CD4-positive, CD25-positive, alpha-beta regulatory T cell (primary cell): ENCODE measurements at places on chromosomes 2 and 18. TPM values are rescaled to one million over a fixed set of nuclear protein-coding genes. Genes with fewer than 3 reads are reported as not detected.

DNA sequence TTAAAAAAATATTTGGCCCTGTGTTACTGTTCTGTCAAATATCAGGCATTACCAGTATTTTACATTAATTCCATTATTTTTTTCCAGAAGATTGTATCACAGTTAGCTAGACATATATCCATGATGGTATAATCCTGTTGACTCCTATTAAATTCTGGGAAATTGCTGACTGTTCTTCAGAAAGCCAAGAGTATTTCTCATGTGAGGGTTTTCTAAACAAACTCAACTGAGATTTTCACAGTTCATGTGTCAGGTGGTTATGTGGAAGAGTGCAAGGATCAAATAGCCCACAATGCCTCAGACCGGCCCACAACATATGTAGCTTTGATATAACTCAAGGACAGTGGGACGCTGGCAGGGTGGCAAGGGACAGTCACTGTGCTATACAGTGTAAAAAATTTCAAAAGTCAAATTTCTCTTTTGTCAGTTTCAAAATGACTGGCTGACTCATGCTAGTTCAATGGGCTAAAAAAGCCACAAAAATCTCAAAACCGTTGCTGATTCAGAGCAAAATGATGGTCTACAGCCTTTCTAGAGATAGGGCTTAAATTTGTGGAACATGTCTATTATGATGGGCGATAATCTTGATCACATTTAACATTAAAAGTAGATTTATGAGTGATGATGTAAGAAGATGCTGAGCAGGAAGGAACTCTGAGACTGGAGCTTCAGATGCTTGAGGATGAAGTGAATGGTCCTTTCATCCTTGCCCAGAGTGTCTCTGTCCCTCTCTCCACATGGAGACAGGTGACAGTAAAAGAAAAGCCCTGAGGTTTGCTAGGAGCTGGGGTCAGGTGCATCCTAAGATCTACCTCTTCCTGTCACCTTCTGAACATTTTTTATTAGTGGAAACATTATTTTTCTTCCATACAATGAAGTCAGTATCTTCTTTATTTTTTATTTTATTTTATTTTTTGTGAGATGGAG is 175.8 kb upstream of the PIEZO2 start:
- no peak for DNase-seq

The GREB1 gene
- polyA plus RNA-seq = 0.11 TPM

The LINC00305 gene
- not detected for polyA plus RNA-seq

DNA sequence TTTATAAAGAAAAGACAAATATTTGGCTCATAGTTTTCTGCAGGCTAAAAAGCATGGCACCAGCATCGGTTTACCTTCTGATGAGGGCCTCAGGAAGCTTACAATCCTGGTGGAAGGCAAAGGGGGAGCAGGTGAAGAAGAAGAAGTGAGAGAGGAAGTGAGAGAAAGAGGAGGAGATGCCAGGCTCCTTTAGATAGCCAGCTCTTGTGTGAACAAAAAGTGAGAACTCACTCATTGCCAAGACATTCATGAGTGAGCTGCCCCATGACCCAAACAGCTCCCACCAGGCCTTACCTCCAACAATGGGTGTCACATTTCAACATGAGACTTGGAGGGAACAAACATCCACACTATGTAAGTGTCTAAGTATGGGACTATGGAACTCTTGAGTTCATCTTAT is 14.3 kb downstream of the CCDC150 start:
- DNase-seq = no peak

DNA sequence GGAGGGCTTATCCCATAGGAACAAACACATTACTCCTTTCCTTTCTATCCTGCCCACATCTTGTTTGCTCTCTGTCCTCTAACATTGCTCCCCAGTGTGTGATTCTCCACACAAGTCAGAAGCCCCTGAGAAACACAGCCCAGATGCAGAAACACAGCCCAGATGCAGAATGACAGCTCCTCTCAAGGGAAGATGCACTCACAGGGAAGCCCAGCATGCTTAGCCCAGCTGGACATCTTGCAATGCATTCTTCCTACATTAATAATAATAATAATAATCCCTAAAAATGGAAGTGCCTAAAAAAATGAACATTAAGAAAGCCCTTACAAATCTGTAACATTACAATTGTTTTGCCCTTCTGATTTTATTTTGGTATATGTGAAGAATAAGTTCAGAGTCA is 172.1 kb downstream of the CBLN2 start:
- no peak for DNase-seq

DNA sequence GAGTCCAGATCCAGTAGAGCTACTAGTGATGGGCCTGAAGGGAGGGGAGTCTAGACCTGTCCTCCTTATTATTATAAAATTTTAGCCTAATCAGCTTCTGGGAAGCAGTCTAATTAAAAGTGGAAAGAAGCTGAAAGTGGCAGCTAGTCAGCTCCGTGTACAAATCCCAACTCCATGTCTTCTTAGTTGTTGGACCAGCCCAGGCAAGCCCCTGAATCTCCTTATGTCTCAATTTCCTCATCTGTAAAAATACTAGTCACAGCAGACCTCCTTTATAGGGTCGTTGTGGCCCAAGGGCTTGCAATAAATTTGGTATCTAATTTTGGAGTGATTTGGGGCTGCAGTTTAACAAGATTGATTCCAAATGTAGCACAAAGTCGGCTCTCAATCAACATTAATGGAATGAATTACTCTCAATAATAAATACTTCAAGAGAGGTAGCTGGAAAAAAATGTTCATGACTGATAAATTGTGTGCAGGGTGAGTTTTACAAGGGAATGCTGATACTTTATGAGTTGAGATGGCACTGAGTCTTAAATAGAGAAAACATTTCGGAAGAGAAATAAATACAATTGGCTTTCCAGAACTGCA is 118.3 kb upstream of the NDUFV2 start:
- DNase-seq = no peak

The PAX3 gene
- not detected for polyA plus RNA-seq

DNA sequence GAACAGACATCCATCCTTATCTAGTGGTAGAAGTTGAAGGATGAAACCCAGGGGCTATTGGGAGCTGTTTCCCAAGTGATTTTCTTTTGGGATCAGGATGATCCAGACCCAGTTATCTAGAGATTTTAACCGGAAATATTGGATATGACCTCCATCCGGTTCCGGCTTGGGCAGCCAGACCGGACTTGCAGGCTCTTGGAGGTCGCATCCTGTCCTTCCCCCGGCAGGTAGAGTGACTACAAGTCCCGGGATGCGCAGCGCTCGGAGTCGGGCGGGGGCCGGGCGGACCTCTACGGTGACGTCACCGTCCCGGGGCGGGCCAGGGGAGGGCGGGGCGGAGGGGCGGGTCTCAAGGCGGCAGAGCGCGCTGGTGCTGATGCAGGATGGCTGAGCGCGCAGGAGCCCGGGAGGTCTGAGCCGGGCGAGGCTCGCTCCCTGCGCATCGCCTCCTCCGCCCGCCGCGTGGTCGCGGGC is at the start of gene KIF5C:
Gene KIF5C, plus strand, starts transcription at position 360 of the 474 bp plus-strand sequence. CDS start 391 bp downstream, outside the sequence.
- DNase-seq = peak; percentile 92

DNA sequence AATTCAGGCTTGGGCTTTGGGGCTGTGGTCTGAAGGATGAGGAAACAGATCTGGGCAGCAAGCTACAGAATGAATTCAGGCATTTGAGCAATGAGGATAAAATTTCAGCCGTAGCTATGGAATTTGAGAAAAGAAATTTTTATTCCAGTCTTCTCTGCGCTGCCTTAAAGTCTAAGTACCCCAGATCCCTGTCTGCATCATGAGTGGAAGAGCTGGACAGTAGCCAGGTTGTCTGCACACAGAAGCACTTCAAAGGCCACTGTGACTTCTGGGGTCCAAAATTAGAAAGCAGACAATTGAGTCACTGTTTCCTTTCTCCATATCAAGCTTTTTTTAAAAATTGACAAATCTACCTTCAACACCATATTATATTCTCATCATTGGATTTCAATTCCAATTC is 787.6 kb upstream of the GCFC2 start:
- no peak for DNase-seq

The VIT gene
- not detected for polyA plus RNA-seq

GRCh38 chr2:234814374-234814773 is 137.4 kb upstream of the SH3BP4 start:
- no peak for DNase-seq

DNA sequence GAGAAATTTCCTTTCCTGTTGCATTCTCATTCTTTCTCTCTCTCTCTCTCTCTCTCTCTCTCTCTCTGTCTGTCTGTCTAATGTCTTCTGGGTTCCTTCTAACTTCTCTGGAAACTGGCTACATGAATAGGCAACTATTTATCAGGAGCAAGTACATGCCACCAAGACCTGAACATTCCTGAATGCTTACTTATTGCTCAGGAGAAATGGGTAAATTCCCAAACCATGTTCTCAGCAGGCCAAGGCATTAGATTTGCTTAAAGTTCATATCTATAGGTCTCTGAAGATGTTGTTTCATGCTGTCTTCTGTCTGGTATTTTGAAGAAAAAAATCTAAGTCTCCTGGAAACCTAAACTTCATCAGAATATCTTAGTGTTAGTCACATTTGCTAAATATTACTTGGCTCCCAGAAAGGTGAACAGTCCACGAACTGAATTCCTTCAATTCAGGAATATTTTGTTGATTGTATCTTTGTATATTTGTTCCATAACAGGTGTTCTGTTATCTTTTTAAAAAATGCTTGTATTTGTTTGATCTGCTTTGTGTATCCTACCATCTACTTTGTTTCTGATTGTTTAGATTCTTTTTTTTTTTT is 77.2 kb upstream of the FIGN start:
- no peak for DNase-seq

The PUM2 gene
- 18.2 TPM for polyA plus RNA-seq

GRCh38 chr2:235535423-235536130 is 41.7 kb downstream of the AGAP1 start:
- no peak for DNase-seq

The ORMDL1 gene
- polyA plus RNA-seq = 86.5 TPM

GRCh38 chr2:191846515-191847476 is at the start of gene CAVIN2:
TSS of gene CAVIN2 (minus strand) at chr2:191847088. CDS start at chr2:191846925, 163 bp downstream.
- no peak for DNase-seq

GRCh38 chr18:39167990-39168389 is 1602.4 kb upstream of the CELF4 start:
- DNase-seq = no peak

GRCh38 chr2:241136661-241137260 is 12.5 kb downstream of the PASK start:
- DNase-seq = no peak

DNA sequence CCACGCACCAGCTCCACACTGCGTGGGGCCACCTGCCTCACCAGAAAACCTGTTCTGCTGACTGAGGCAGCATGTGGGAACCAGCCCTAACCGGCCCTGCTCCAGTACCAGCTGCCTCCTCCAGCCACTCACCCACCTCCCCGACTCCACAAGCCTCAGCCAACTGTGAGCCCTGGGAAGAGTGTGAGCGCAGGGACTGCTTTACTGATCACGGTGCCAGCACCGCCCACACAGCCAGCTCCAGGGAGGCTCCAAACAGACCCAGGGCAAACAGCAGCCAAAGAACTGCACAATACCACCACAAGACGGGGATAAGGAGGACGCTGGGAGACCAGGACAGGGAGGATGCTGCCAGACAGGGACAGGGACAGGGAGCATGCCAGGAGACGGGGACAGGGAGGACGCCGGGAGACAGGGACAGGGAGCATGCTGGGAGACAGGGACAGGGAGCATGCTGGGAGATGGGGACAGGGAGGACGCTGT is 28.4 kb downstream of the EIPR1 start:
- no peak for DNase-seq

- no peak for DNase-seq
Observed at GRCh38 chr2:80719607-80720006, 415.1 kb upstream of the LRRTM1 start.

The TMEFF2 gene
- polyA plus RNA-seq = not detected

- no peak for DNase-seq
Observed at GRCh38 chr18:14924226-14924625, 176.3 kb downstream of the ANKRD30B start.

The CD8B2 gene
- polyA plus RNA-seq = 0.06 TPM

The TRAPPC8 gene
- 22.9 TPM for polyA plus RNA-seq

- no peak for DNase-seq
Observed at GRCh38 chr2:79799729-79800128, 286.9 kb downstream of the CTNNA2 start.

The STAMBP gene
- polyA plus RNA-seq = 44.9 TPM

- no peak for DNase-seq
Observed at GRCh38 chr18:199214-199613, 40.9 kb downstream of the USP14 start.

The CYBRD1 gene
- 0.20 TPM for polyA plus RNA-seq

DNA sequence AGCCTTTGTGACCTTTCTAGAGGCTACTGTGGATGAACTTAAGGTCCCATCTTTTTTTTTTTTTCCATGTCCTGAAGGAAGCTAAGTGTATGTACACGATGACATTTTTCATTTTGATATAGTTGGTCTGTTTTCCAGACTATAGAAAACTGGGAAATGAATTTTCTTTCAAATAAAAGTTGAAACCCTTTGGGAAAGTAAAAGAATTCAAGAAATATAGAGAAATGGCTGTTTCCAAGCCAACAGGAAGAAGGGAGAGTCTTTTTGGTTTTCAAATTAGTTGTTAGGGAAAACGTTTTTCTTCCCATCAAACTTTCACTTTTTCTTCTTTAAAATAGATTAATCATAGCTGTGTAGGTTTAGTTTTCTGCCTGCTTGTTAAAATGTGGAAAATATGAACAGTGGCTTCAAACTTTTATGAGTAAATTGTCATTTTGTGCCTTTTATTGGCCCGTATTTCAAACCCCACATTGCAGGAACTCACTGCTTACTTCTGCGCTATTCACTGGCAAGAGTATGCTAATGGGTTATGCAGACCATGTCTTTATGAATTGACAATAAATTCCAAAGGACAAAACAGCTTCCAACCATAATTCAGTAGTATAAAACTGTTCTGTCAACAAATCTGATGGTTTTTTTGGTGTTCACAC is 27.7 kb upstream of the LYPD1 start:
- DNase-seq = no peak

DNA sequence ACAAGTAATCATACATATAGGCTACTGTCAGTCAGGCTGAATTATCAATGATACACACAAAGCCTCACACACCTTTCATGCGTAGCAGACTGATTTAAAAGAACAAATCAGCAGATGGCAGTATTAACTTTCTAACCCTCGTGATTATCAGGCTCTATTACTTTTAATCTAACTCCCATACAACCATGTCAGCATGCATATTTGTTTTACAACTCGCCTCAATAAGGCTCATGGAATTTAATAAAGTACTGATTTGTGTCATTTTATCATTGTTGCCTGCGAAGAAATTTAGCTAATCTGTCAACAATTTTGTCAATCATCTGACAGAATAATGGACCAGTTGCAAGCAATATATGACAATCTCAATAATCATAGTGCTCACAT is 82.8 kb downstream of the SLC25A12 start:
- no peak for DNase-seq
